Sigmoid colon (tissue), 7 donors: ENCODE measurements at places on chromosomes 6 and 20. TPM values are rescaled to one million over a fixed set of nuclear protein-coding genes. Genes with fewer than 3 reads are reported as not detected.

GRCh38 chr6:127520066-127520465 lies 931 bp upstream of the MTCL3 start:
- DNase-seq = no peak

DNA sequence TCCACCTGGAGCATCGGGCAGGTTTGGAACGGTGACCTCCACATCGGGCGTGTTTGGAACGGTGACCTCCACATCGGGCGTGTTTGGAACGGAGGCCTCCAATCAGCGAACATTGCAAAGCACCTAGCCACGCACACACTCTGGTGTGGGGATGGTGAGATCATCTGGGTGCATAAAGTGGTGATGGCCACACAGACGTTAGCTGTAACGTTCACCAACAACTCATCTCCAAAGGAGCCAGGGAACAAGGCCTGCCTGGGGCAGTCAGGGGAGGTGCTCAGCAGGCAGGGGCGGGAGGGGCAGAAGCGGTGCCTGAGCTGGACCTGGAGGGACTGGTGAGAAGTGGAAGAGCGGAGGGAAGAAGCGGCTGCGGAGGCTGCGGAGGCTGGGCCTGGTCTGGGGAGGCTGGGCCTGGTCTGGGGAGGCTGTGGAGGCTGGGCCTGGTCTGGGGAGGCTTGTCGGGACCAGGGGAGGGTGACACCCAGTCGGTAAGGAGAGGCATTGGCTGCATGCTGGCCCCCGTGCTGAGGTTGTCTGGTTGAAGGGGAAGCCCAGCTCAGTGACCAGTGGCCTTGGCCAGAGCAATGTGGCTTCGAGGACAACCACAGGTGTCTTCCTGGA lies 89.9 kb downstream of the PSMB1 start:
- no peak for DNase-seq

DNA sequence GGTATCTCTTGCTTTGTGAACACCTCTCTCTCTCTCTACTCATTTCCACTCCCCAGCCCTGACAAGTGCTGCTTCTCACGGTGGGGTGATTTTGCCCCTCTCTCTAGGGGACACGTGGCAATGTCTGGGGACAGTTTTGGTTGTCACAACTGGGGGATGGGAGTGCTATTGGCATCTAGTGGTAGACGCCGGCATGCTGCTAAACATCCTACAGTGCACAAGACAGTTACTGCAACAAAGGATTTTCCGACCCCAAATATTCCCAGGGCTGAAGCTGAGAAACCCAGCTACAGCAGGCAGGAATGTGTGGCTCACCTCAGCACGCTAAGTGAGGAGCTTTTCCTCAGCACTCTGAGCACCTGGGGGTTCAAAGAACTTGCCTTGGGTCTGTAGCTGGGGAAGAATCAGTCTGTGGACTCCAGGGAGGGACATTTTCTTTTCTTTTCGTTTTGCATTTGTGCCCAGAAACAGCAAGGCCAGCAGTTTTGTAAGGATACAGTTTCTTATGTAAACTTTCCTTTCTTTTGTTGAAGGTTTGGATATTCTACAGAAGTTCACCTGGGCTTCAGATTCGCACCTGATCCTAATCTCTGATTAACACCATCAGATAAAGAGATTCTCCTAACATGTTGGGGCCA lies 246.9 kb upstream of the ZFP64 start:
- no peak for DNase-seq

DNA sequence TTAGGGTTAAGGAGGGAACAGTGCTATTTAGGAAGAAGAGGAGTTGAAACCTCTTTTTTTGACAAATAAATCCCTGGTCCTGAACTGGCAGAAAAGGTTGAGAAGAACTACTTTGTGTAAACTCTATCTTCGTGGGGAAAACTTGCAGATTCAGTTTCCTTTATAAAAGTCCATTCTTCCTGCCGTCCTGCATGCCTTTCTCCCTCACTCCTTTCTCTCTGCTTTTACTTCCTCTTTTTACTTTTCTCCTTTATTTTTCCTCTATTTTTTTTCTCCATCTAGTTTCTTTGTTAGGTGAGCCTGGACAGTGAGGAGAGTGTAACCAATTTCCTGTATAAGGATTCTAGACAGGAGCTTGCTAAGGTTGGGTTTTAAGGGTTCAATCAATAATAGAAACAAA lies 52.7 kb downstream of the TPBG start:
- no peak for DNase-seq

- DNase-seq = no peak
These were observed 238.5 kb downstream of the ZFAND3 start for GRCh38 chr6:38057994-38058393.

- DNase-seq = no peak
These were observed 107.5 kb downstream of the CENPW start for GRCh38 chr6:126447367-126447766.

DNA sequence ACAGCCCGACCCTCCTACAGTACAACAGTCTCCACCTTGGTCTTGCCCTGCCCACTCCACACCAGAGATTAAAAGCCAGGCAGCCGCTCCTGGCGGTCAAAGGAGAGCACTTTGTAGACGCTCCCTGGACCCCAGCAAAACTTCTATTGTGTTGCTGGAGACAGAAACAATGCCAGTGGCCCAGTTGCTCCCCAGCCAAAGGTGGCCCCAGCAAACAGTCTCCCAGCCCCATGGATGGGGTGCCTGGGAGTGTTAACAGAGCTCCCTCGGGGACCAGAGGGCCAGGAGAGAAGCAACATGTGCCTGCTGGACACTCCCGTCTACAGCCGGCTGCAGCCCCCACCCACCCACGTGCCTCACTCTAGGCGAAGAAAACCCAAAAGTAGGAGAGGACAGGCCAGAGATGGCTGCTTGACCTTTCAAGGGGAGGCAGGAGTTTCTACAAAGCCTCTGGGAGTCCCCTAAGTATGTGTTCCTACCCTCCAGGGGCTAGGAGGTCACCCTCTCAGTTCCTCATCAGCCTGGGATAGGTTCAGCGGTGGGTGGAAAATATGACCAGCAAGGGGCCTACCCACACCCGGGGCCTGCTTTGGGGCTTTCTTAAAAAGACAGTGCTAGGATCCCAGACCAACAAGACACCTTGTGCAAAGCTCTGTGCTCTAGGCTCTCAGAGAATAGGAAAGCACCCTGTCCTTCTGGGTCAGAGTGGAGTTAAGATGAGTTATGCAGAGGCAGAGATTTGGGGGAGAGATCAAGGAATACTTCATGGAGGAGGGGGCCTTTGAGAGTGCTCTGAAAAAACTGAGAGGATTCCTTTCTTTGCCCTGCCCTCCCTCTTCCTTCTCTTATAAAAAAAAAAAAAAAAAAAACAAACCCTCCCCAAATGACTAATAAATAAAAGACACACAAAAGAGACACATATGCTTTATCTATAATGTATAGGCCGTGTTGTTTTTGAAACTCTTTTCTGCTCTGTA lies 19.0 kb upstream of the PREX1 start:
- no peak for DNase-seq

- no peak for DNase-seq
These were observed 56.6 kb downstream of the SH3BGRL2 start for GRCh38 chr6:79687759-79688158.

- no peak for DNase-seq
These were observed 754.4 kb upstream of the MARCKS start for GRCh38 chr6:113102761-113103160.

- no peak for DNase-seq
These were observed 190.4 kb upstream of the UST start for GRCh38 chr6:148556410-148556809.

GRCh38 chr20:59324521-59325141 lies 24.2 kb downstream of the EDN3 start:
- DNase-seq = no peak

DNA sequence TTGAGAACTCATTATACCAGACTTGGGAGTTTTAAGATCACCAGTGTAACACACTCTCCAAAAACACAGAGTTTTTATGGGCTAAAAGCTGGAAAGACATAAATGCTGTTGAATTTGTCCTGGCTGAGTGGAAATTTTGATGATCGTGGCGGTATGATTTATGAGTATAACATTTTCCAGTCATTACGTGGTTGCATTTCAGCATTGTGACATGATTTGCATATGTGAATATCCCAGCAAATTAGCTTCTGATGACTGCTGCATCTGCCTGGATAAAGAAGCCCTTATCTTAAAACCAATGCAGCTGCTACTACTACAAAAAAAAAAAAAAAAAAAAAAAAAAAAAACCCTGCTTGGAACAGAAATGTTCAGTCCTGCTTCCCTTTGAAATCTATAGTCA lies 850.9 kb downstream of the TFAP2A start:
- DNase-seq = no peak

- no peak for DNase-seq
These were observed 26.2 kb downstream of the NOL7 start for GRCh38 chr6:13641315-13641714.

- no peak for DNase-seq
These were observed 595.3 kb upstream of the PTCHD4 start for GRCh38 chr6:48706310-48706709.

DNA sequence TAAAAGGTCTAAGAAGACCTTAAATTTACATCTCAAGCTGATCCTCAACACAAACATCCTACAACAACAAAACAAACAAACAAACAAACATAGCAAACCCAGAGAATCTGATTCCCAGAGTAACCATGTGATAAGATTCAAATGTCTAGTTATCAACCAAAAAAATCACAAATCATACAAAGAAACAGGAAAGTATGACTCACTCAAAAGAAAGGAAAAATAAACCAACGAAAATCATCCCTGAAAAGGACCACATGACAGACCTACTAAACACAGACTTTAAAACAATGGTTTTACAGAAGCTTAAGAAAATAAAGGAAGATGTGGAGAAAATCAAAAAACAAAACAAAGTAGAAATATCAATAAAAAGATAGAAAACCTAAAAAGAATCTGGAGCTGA lies 18.1 kb downstream of the VNN1 start:
- no peak for DNase-seq

- peak; percentile 54 for DNase-seq
These were observed 48.6 kb downstream of the DAAM2 start for GRCh38 chr6:39840781-39841180.

- no peak for DNase-seq
These were observed 46.3 kb upstream of the FABP7 start for GRCh38 chr6:122733259-122733658.

DNA sequence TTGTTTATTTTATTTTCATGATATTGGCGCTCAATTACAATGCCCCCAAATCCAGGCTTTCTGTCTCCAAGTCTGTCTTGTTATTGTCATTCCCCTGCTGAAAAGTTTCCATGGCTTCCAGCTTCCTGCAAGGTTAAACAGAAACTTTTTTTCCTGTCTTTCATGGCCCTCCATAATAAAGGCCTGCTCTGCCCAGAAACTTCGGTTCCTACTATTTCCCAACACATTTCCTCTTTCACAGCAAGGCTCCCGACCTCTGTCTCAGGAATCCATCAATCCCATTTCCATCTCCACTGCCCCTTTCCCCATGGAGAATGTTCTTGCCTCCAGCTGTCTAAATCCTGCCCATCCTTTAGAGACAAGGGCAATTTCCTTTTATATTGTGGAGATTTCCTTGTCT lies 365.2 kb upstream of the JARID2 start:
- DNase-seq = no peak

TRIM40 gene
- not detected for total RNA-seq

SMOC2 gene
- 69.4 TPM for total RNA-seq

SLC4A11 gene
- total RNA-seq = 0.36 TPM

TP53TG5 gene
- not detected for total RNA-seq

NRN1 gene
- 10.7 TPM for total RNA-seq

ZBTB22 gene
- total RNA-seq = 12.2 TPM

CLPSL1 gene
- total RNA-seq = not detected

SYNDIG1 gene
- total RNA-seq = not detected

DEFB132 gene
- total RNA-seq = not detected

POM121L2 gene
- not detected for total RNA-seq

MAP3K7 gene
- total RNA-seq = 23.5 TPM

SLC22A2 gene
- 0.27 TPM for total RNA-seq

CRIP3 gene
- not detected for total RNA-seq

SLC25A27 gene
- 39.7 TPM for total RNA-seq
